Posterior vena cava (tissue), 2 donors: ENCODE measurements at places on chromosomes 12 and 14. TPM values are rescaled to one million over a fixed set of nuclear protein-coding genes. Genes with fewer than 3 reads are reported as not detected.

GUCY2C gene
- not detected for total RNA-seq

HOXC13 gene
- total RNA-seq: 0.23 TPM

PRKCH gene
- 37.5 TPM for total RNA-seq

CARMIL3 gene
- 0.14 TPM for total RNA-seq

ETFBKMT gene
- total RNA-seq: 2.9 TPM

TPH2 gene
- not detected for total RNA-seq

IL31 gene
- not detected for total RNA-seq

COX14 gene
- total RNA-seq: 54.3 TPM

SETD3 gene
- 74.5 TPM for total RNA-seq

SLC5A8 gene
- total RNA-seq: not detected

RIMBP2 gene
- total RNA-seq: 1.7 TPM

SALL2 gene
- total RNA-seq: 6.2 TPM

MUCL1 gene
- total RNA-seq: not detected

FLVCR2 gene
- total RNA-seq: 7.9 TPM

RTL1 gene
- total RNA-seq: not detected

GDF11 gene
- 8.4 TPM for total RNA-seq

ENDOU gene
- 0.38 TPM for total RNA-seq

ADAMTS20 gene
- total RNA-seq: not detected

KCNA5 gene
- total RNA-seq: 3.0 TPM

PKP2 gene
- 3.6 TPM for total RNA-seq

SLC10A1 gene
- not detected for total RNA-seq

GZMB gene
- 0.79 TPM for total RNA-seq

USP15 gene
- total RNA-seq: 79.7 TPM

CCDC177 gene
- not detected for total RNA-seq

CMAS gene
- total RNA-seq: 42.1 TPM

HAL gene
- total RNA-seq: 0.29 TPM

TSPAN19 gene
- total RNA-seq: not detected

ATF7 gene
- total RNA-seq: 61.2 TPM

STAT2 gene
- 113 TPM for total RNA-seq

DLK1 gene
- total RNA-seq: not detected

TOMM20L gene
- total RNA-seq: not detected

JPH4 gene
- total RNA-seq: 4.3 TPM

RNASE3 gene
- total RNA-seq: 0.60 TPM

ITGA7 gene
- 497 TPM for total RNA-seq

SIX4 gene
- 1.3 TPM for total RNA-seq

OR4E2 gene
- not detected for total RNA-seq

TMEM19 gene
- total RNA-seq: 14.1 TPM

ANGEL1 gene
- 14.4 TPM for total RNA-seq

HOXC9 gene
- 7.0 TPM for total RNA-seq

TSHR gene
- total RNA-seq: 1.1 TPM

LRFN5 gene
- 0.74 TPM for total RNA-seq

KRT80 gene
- 0.48 TPM for total RNA-seq

KLRG1 gene
- total RNA-seq: 2.7 TPM

PLA2G1B gene
- total RNA-seq: 2.0 TPM

CLEC14A gene
- 36.4 TPM for total RNA-seq

LTBP2 gene
- total RNA-seq: 141 TPM

RND1 gene
- 0.32 TPM for total RNA-seq

SLC39A2 gene
- total RNA-seq: 0.24 TPM

PNN gene
- 37.7 TPM for total RNA-seq

CLEC1B gene
- not detected for total RNA-seq

PPP1R1A gene
- total RNA-seq: 3.7 TPM

SDR9C7 gene
- 0.14 TPM for total RNA-seq

C14orf180 gene
- total RNA-seq: 5.9 TPM

POU6F1 gene
- total RNA-seq: 18.1 TPM
